ENCODE measurements at places on chromosomes 1 and 21.

- DNase-seq = no peak
Observed at GRCh38 chr1:109188781-109189180, 24.9 kb upstream of the SARS1 start.

DNA sequence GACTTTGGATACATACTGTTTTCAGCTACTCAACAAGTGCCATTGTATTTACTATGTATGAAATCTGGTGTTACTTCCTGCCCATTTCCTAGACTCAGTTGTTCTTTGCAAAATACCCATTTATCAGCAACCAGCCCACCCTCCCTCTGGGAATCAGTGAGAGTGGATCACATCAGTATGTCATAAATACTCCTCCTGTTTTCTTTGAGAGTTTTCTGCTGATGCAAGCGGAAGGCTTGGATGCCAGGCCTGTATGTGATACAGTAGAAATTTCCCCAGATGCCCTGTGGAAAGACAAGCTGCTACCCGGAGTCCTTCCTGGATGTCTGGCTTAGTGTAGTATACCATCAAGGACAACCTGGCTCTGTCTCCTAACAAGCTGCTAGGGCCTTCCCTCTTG, 2.4 kb upstream of the PTPRC start:
- DNase-seq = no peak

DNA sequence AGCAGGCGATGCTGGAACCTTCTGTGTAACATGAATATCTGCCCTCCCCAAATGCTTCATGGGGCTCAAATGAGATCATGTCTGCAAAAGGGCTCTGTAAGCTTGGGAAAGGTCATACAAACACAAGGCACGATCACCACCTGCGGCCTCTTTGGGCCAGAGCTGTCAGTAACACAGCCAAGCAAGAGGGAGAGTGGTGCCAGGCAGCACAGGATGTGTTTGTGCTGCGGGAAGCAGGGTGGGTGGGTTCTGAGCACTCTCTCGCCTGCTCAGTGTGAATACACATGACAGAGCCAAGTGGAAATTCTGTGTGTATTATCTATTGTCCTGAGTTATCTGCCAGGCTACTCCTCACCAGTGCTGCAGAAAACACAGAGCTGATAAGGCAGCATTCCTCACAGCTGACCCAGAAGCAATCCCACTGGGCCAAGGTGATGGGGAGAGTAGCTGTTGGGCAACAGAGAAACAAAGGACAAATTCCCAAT, 101.2 kb downstream of the LAMC2 start:
- no peak for DNase-seq

GRCh38 chr1:236395947-236396664, 2.0 kb downstream of the EDARADD start:
- no peak for DNase-seq

GRCh38 chr21:25465263-25465662, 142.0 kb downstream of the MRPL39 start:
- DNase-seq = no peak

- DNase-seq = no peak
Observed at GRCh38 chr21:42592156-42592820, 61.1 kb upstream of the PDE9A start.

- DNase-seq = no peak
Observed at GRCh38 chr1:231949277-231950091, 322.9 kb downstream of the DISC1 start.

DNA sequence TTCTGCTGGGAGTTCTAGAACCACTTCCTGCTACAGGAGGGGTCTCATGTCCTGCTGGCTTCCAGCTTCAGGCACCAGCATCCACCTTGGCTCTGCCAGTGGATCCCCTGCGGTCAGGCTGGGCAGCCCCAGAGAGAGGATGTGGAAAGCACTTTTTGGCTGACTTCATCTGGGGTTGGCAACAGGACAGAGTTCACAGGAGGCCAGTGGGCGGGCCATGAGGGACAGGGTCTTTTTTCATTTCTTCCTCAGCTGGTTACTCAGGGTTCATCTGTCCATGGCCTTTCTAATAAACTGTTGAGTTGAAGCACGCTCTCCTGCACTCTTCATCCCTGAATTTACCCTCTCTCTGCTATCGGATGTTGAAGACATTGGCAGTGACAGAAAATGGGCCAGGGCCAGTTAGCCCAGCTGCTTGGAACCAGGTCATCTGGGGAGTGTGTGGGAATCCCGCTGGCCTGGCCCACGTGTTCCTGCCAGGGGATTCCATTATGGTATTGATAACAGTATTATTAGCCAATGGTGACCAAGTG, 45.2 kb downstream of the RPS6KA1 start:
- DNase-seq = no peak

GRCh38 chr1:47371016-47371517, 37.5 kb downstream of the CMPK1 start:
- no peak for DNase-seq

DNA sequence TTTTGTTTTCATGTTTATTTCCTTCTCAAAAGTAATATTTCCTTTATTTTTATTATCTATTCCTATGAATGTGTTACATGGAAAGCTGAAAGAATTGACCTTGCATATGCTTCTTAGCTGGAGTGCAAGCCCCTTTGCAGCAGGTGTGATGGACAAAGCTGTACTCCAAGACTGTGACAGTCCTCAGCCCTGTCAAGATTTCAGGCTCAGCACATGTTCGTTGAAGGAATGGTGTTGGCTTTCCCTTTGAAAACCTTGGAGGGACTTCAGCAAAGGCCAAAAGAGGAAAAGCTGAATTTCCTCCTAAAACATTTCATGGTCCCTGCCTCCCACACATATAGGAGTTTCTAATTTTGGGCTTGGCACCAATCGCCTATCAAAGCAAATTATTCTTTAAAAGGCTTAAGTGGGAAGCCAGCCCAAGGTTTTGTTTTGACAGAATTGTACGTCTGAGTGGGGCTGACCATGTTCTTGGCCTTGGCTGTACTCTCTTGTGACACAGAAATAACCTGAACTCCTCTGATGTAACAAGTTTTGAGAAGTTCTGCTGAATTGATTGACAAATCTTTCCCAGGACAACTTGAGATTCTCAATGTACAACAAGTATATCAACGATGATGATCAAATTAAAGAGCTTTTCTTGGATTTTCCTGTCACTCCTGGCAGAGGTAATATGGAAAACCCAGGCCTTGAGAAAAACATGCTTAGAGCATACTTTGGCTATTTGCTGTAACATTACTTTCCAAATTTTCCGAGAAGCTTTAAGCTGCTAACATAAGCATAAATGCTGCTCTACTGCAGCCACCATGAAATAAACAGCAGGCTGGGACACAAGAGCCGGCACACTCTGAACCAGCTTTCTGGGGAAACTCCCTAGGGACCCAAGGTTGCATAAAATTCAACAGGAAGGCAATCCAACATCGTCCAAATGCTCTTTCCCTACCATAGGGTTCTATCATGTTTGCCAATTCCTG, 135.7 kb upstream of the ZNF648 start:
- DNase-seq = no peak

DNA sequence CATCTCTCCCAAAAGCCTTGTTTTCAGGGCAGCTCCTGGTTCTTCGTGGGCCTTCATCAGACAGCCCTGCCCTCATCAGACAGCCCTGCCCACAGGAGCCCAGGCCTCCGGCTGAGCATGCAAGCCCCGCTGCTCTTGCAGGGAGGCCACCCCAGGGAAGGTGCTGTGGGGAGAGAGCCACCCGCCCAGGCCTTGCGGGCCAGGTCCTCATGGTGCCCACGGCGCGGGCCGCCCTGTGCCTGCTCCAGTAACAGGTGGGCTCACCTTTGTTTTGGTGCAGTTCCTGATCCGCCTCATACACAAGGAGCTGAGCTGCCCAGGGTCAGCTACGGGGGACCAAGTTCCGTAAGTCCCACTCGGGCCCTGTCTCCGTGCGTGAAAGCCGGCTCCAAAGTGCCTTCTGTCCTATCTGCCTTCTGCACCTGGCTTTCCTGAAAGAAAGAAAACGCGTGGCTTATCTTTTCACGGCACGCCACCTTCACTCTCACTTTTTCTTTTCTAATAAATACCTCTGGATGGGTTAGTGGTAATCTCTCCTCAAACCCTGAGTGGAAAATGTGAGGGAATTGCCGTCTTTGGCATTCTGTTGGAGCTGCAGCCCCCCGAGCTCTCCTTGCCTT, 65.9 kb downstream of the SLC37A1 start:
- no peak for DNase-seq

DNA sequence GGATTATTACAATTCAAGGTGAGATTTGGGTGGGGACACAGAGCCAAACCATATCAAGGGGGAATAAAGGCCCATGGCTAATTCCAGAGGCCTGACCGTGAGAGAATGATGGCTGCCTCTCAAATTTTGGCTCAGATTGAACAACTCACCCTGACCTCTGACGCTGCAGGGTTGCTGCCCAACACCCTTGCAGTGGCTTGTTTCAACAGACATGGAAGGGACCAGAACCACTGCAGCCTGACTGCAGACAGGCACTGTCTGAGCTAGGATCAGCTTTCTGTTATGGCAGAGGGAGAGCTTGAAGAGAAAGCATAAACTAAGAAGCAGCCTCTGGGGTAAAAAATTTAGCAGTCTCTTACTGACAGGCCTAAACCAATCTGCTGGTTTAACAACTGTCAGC, 90.2 kb upstream of the GADD45A start:
- DNase-seq = no peak

- no peak for DNase-seq
Observed at GRCh38 chr21:46115441-46116188, 17.7 kb downstream of the COL6A2 start.

DNA sequence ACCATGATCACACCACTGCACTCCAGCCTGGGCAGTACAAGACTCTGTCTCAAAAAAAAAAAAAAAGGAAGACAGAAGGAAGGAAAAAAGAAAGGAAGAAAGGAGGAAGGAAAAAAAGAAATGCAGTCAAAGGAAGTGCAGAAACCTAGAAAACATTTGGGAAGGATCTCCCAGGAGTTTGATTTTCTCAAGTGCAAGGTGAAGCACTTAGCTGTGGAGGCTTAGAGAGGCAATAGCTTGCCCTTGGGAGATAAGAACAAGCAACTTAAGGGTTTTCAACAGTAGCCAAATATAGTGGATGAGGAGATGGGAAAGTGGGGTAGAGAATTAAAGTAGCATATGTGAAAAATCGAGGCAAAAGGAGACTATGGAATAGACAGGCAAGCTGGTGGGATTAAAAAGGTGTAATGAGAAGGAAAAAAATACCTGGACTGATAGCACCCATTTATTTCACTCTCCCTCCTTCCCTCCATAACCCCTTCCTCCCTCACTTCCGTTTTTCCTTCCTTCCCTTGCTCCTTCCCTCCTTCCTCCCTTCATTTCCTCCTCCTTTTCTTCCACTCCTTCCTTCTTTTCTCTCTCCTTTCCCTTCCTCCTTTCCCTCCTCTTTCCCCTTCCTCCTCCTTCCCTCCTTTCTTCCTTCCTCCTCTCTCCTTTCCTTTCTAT, 6.8 kb upstream of the FAM89A start:
- DNase-seq = no peak

DNA sequence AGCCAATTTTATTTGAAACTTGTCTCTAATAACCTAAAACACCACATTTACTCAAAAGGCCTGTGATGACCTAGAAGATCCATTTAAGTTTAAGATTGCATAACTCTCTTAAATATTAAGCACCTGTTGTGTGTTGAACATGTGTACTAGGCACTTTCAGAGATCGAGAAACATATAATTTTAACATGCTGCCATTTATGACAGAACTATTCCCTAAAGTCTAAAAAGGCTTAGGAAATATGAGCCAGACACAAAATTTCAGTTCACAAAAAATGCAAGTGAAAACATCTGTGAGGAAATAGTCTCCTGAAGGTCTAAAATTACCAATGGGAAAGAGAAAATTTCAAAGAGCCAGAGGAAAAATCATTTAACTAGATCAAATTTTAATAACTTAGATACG, 37.7 kb downstream of the CEP170 start:
- DNase-seq = no peak

DNA sequence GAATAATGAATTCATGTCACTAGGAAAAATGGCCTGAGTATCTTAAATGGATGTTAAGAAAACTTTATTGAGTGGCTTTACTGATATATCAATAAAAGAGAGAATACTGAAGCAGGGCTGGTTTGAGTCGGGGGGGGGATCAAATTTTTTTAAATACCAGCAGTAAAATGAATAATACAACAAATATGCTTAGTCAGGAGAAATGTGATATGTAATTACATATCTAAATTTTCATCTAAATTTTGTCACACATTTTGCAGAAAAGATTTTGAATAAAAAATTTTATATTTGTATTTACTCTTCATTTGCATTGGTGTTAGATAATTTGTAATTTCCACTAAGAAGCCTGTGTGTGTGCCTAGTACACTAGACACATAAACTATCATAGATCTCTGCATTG, 2300.2 kb downstream of the MRPL39 start:
- no peak for DNase-seq

GRCh38 chr1:57079454-57080157, 113.8 kb upstream of the C8B start:
- no peak for DNase-seq

DNA sequence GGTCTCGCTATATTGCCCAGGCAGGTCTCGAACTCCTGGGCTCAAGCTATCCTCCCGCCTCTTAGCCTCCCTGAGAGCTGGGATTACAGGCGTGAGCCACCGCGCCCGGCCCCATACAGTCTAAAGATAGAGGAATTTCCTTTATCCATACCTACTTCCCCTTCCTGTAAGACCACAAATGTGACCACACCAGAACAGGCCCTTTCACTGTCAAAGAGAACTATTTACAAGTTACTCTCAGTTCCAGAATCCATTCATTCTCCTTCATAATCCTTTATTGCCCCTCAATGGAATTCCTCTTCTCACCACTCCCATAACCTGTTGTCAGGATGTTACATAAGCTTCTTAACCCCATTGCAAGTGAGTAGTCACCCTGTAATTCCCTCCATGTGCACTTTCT, 26.3 kb upstream of the SLC5A9 start:
- DNase-seq = no peak

GRCh38 chr1:25834894-25835293, 15.1 kb downstream of the MTFR1L start:
- DNase-seq = no peak

GRCh38 chr1:238264951-238265350, 374.2 kb upstream of the ZP4 start:
- no peak for DNase-seq

DNA sequence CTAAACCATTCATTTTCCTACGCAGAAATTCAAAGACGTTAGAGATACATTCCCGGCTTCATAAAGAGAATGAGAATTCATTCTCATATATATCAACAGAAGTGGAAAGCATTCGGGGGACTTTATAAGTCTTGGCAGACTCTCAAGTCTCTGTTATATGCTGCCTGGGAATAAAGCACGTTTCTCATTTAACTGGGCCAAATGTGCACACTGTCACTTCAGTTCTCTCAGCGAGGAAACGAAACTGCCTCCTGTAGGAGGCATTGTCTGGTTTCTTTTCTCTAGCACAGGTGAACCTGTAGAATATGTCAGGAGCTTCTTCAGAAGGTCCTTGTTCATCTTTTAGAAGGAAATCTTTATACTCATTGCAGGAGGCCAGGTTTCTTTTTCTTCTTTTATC, 367.6 kb downstream of the PTBP2 start:
- no peak for DNase-seq
